ENCODE measurements at places on chromosomes 2 and 18. TPM values are rescaled to one million over a fixed set of nuclear protein-coding genes. Genes with fewer than 3 reads are reported as not detected.

Gene ANKRD29
- total RNA-seq = 150 TPM

DNA sequence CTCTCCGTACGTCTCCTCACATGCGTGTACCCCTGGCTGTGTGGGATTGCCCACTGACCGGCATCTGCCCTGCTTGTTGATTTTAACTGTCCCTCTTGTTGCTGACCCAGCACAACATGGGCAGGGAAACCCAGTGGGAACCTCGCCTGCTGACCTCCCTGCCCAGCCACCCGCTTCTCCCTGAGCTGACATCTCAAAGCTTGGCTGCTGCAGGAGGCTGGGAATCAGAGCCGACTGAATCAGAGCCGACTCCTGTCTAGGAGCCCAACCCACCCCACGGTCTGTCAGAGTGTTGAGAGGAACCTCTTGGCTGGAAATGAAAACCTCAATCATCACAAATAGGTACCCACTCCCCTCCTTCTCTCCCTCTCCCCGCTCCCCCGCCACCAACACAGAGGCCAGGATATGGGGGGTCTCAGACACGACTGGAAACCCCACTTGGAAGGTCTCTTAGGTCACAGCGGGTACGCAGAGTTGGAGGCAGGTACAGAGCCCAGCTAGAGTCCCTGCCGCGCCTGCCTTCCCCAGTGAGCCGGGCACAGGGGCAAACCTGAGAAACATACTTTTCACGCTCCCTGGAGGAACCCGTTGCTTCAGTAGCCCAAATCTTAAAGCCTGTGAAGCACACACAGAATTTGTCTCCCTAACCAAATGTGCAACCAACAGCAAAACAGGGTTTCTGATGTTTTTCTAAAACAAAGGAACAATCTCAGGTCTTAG, 784 bp downstream of the EDAR start:
- no peak for DNase-seq
- H3K27me3 ChIP-seq = no peaks in the 10 kb centered on the region
- H3K4me1 ChIP-seq = peaks cover 5% of the 10 kb centered on the region
- H3K27ac ChIP-seq = no peak overlapping the region
- H3K4me3 ChIP-seq = no peak overlapping the region
- H3K36me3 ChIP-seq = no peaks in the 10 kb centered on the region

DNA sequence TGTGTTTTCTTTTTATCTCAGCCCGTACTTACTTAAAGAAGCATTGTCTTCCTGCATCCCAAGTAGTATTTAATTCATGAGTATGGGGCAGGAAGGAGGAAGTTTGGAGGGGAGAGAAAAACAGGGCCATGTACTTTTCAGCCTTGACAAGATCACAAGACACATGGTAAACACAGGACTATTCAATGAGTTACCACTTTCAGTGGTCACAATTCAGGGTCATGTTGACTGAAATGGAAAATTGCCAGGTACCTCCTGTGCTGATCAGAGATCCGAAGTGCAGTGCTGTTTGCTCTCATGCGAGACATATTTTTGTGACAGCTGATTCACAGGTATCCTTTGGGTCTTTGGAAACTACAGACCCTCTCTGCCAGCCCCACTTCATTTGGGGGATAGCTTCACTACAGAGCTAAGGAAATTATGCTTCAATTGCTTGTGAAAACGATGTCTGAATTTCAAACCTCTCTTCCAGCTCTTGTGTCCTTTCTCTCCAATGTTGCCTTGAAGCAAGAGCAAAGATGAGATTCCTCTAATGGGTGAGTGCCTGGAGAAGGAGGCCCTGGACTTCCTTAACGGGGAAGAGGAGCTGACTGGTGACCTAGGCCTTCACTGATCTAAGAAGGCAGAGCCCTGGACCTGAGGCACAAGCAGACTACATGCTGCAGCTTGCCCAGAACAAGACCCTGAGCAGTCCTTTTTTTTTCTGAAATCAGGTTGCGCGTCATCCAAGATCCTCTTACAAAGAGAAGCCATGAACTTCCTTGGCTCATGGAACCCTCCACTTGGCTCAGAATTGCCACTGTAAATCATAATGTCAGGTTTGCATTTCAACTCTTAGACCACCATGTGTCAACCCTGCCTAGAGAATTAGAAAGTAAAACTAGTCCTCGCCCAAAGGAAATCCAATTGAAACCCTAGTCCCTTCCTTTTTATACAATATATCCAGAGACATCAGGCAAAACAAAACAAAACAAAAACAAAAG, 44.1 kb downstream of the EVA1A start:
- H3K27me3 ChIP-seq = no peaks in the 10 kb centered on the region
- no peak for DNase-seq
- H3K4me3 ChIP-seq = no peak overlapping the region
- no peaks in the 10 kb centered on the region for H3K4me1 ChIP-seq

Gene ATG9A
- 57.6 TPM for total RNA-seq

Gene SULT1C4
- total RNA-seq = 15.4 TPM

Gene PDE11A
- total RNA-seq = 0.57 TPM

- no peaks in the 10 kb centered on the region for H3K36me3 ChIP-seq
- H3K4me3 ChIP-seq = no peak overlapping the region
- H3K27me3 ChIP-seq = no peaks in the 10 kb centered on the region
- H3K4me1 ChIP-seq = no peaks in the 10 kb centered on the region
Measured at GRCh38 chr18:45439851-45440645, 175.2 kb upstream of the SLC14A2 start.

Gene ZAP70
- total RNA-seq = 12.8 TPM

- H3K4me1 ChIP-seq = no peaks in the 10 kb centered on the region
- H3K27ac ChIP-seq = no peak overlapping the region
- DNase-seq = no peak
- no peaks in the 10 kb centered on the region for H3K36me3 ChIP-seq
- H3K27me3 ChIP-seq = no peaks in the 10 kb centered on the region
- no peak overlapping the region for H3K4me3 ChIP-seq
Measured at GRCh38 chr2:129820908-129821307, 158.6 kb upstream of the RAB6C start.
